ENCODE measurements at places on chromosomes 1 and 21.

- no peak for DNase-seq
Observed at GRCh38 chr1:54381524-54381923, 24.7 kb downstream of the SSBP3 start.

DNA sequence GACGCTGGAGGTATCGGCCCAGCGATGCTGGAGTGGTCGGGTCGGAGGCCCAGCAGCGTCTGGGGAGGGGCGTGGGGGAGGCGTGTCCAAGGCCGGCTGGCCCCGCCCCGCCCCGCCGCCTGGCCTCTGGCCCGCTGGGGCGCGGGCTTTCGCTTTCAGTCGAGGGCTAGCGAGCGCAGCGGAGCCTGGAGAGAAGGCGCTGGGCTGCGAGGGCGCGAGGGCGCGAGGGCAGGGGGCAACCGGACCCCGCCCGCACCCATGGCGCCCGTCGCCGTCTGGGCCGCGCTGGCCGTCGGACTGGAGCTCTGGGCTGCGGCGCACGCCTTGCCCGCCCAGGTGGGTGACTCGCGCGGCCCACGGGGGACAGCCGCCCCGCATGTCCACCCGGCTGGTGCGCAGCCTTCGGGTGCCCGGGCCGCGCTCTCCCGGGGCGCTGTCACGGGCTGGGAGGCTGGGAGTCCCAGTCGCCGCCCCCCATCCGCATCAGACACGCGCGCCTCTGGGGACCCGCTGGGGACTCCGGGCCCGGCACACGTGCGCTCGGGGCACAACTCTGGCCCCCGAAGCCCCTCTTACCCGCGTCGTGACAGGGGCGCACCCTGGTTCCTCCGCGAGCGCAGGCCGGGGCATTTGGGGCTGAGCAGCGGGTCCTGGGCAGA is at the start of gene TNFRSF1B:
Gene TNFRSF1B, plus strand, starts transcription at position 158 of the 659 bp plus-strand sequence. Its CDS starts 101 bp downstream, at position 259.
- no peak for DNase-seq

GRCh38 chr1:76352741-76353435 is 278.3 kb downstream of the ST6GALNAC3 start:
- DNase-seq, result no peak

GRCh38 chr1:40396420-40396819 is 22.9 kb downstream of the SMAP2 start:
- DNase-seq, result no peak

- DNase-seq, result no peak
Observed at GRCh38 chr1:180173952-180174351, 19.3 kb downstream of the QSOX1 start.

GRCh38 chr1:12082988-12083387 is 19.9 kb downstream of the TNFRSF8 start:
- DNase-seq, result no peak

- DNase-seq, result no peak
Observed at GRCh38 chr1:35080171-35080854, 1.1 kb downstream of the ZMYM1 start.
